Stimulated activated CD8-positive, alpha-beta memory T cell treated with anti-CD3 and anti-CD28 coated beads, Interleukin-2, amount 100 ng/mL, for 1 hour (primary cell): ENCODE measurements at places on chromosomes 6 and 20.

GRCh38 chr20:63132715-63133471, 83.0 kb downstream of the YTHDF1 start:
- DNase-seq, result no peak

DNA sequence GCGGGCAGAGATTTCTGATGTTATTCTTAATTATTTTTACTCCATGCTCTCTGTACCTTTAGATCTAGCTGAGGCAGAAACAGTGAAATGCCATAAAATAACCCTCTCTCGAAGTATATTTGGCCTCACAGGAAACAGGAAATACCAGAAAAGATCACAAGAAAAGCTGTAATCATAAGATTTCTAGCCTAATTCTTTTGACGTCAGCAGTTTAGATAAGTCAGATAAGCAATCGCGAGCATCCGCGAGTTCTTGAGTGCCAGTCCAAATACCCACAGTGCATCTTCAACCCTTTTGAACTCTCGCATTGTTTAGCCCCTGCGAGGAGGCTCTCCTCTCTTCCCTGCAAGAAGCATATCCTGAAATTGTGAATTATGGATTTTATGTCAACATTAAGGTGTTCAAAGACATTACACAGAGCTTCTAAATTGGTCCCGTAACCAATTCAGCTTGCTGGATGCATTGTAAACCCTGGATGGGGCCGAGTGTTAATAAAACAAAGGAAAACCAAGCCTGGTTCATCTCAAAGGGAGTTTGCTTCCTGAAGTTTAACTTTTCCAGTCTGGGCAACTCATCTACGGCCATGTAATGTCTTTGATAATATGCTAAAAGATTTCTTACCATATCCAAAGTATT, 198.9 kb downstream of the MTFR2 start:
- no peak for DNase-seq

GRCh38 chr6:169518451-169518850, 183.4 kb downstream of the WDR27 start:
- DNase-seq, result no peak

GRCh38 chr20:61692479-61692878, 373.2 kb downstream of the TAF4 start:
- DNase-seq, result no peak

GRCh38 chr6:166469426-166469961, 86.8 kb upstream of the MPC1 start:
- DNase-seq, result no peak

- DNase-seq, result no peak
These were observed 300.0 kb upstream of the MAN1A1 start for GRCh38 chr6:119649531-119649930.

GRCh38 chr6:168905451-168906090, 348.1 kb downstream of the THBS2 start:
- DNase-seq, result peak; percentile 11

DNA sequence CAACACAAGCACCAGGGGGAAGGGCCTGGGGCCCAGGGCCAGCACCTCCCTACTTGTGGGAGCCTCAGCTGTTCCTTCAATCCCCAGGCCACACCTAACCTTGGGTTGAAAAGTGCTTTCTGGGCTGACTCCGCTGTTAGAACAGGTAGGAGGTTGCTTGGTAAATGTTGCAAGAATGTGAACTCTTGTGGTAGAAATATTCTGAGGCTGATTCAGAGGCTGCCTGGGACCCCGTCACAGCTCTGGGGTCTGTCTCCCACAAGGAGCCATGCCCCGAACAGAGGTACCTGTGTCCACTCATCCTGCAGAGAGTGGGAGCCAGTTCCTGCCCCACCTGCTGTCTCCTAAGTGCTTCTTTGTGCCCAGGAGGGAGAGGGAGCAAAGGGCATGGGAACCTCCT, 14.4 kb upstream of the MAS1L start:
- DNase-seq, result no peak

- DNase-seq, result no peak
These were observed 427.0 kb downstream of the EYS start for GRCh38 chr6:65280060-65280459.

DNA sequence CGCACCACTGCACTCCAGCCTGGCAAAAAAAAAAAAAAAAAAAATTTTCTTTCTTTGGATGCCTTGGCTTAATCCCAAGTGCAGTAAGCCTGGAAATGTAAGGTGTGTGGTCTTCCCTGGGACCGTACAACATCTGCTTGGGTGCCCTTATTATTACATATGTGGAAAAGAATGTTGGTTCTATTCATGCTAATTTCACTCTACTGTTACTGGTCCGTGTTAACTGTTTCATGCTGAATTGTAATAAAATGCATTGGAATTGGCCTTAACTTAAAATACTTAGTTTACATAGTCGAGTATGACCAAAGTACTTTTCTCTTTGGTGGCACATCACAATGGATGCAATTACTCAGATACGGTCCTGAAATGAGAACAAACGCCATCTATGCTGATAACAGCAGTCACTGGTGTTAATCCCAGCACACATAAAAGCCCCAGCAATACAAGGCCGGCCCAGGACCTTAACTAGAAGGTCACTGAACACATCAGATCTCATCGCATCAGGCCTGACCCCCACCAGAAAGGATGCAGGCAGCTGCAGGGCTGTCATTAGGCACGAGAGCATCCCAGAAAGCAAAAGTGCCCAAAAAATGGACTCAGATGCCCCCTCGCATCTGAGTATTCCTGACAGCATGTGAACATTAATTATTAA, 1.2 kb downstream of the SERPINB6 start:
- DNase-seq, result no peak
